ENCODE measurements at places on chromosomes 2 and 18.

- DNase-seq: no peak
Observed at GRCh38 chr2:29325544-29325943, 210.3 kb downstream of the CLIP4 start.

DNA sequence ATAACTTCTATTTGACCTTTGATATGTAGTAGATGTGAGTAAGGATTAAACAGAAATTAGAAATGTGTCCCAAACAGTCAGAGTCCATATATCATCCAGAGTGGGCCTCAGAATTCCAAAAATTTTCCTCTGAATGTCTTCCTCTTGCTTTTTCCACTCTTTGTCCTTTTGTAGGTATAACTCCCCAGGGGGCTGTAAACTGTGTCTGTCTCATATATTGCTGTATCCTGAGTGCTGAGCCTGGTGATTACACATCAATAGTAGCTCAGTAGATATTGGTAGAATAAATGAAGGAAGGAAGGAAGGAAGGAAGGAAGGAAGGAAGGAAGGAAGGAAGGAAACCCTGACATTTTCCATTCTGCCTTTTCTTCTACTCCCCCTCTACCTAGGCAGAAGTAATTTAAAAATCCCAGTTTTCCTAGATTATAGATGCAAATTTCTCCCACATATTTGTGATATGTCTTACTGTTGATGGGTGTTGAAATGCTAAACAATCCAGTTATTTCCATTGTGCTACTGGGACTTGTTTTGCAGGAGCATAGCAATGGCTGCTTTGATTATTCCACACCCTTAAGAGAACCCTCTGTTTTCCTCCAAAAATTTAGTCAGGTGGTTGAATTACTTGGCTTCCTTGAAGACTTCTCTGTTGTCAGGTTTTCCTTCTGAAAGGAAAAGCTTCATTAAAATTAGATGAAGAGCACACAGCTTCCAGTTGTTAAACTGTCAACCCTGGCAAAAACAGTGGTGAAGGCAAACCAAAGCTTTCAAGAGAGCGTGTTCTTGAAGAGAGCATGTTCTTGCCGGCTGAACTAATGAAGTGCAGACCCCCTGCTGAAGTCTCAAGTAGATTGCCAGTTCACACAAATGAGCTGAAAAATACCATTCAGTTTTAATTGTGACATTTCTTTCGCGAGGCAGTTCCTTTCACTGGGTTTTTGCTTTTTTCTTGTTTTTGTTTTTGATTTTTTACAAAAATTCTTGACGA, 147.8 kb downstream of the KCNE4 start:
- no peak for DNase-seq

DNA sequence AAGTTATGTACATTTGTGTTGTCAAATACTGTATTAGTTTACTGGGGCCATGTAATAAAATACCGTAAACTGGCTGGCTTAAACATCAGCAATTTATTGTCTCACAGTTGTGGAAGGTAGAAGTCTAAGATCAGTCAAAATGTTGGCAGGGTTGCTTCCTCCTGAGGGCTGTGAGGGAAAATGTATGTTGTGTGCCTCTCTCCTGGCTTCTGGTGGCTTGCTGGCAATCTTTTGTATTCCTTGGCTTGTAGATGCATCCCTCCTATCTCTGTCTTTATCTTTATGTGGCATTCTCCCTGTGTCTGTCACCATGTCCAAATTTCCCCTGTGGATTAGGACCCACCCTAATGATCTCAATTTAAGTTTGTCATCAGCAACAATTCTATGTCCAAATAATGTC, 37.0 kb upstream of the SLC30A6 start:
- DNase-seq: no peak

GRCh38 chr2:98175811-98176210, 88.8 kb downstream of the VWA3B start:
- DNase-seq: no peak

- DNase-seq: no peak
Observed at GRCh38 chr2:38619458-38620164, 16.9 kb upstream of the HNRNPLL start.

DNA sequence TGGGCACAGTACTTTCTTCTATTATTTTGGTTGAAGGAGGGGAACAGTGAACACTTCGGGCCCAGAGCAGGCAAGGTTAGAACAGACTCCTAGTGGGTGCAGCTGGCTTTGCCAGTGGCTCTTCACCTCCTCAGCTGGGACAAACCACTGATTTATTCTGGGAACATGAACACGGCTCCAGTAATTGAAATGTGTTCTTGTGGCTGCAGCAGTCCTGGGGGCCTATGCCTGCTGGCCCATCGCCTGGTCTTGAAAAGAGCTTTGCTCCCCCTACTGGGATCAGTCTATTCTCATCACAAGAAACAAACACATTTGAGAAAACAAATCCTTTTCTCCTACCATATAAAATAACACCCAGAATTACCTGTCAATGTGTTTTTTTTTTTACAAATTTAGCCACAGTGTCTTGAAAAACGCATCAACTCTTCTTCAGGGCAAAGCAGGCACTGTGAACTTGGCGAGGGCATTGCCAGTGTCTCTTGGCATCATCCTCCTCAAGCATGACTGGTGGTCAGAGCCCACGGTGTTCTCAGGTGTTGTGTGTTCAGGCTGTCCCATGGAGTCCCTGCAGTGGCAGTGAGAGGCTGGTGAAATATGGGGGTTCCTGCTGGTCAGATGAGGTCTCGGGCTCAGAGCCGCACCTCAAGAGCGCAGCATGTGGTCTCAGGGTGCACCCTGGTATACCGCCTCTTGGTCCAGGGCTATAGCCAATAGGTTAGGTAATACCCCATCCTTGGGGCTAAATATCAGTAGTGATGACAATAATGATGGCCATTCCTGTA, 51.3 kb downstream of the RNF144A start:
- DNase-seq: no peak

DNA sequence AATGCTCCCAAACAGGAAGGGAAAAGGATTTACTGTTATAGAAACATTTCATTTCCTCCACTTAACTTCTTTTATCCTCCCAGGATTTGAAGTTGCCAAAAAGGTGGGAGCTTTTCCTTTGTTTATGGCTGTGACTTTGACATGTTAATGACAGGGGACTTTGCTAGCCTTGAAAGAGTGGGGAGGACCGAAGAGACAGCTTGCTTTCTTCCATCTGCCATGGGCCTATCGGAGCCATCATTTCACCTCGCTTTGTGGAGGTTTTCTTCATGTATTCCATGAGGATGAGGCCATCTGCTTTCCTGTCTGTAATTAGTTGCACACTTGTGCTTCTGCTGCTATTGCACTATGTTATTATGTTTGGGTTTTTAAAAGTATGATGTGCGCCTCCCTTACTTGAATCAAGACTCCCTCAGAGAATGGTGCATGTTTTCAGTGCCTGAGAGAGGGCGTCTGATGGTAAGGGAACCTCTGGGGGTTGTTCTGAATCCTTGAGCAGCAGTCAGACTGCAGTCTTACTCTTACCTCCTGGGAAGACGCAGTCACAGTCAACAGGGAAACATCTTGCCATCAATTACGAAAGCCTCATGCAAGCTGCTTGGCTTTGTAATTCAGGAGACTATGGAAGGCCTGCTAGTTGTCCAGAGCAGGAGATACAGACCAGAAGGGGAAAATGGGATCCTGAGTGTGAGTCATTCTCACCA, 173.3 kb upstream of the MGAT5 start:
- no peak for DNase-seq

GRCh38 chr2:8615252-8615575, 66.6 kb upstream of the ID2 start:
- DNase-seq: no peak

- no peak for DNase-seq
Observed at GRCh38 chr2:3309496-3310355, 67.9 kb downstream of the EIPR1 start.

- no peak for DNase-seq
Observed at GRCh38 chr18:63994783-63995399, 25.0 kb downstream of the SERPINB8 start.

DNA sequence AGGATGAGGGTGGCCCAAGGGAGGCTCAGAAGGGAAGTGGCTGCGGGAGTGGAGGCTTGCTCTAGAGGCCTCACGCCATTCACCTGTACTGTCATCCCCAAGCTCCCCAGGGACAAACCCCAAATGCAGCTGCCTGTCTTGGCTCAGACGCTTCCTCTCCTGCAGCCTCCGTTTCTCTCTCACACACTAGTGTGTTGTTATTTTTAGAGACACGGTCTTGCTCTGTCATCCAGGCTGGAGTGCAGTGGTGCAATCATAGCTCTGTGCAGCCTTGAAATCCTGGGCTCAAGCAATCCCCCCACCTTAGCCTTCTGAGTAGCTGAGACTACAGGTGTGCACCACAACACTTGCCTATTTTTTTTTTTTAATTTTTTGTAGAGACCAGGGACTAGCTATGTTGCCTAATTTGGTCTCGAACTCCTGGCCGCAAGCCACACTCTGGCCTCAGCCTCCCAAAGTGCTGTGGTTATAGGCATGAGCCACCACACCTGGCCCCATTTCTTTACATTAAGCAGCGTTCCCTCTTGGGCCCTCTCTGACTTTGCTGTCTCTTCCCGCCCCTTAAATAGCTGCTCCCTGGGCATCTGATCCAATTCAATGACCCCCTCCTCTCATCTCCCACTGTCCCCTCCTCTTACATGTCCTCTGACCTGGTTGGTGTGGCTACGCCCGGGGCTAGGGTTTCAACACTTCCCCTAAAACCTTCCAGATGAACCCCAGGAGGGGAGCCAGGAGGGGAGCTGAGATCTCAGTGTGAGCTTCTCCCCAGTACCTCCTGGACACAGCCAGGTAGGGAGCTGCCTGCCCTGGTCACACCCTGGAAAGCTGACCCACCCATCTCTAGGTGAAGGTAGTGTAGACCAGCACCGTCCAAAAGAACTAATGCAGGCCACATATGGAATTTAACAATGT, 24.0 kb upstream of the LOXHD1 start:
- no peak for DNase-seq

DNA sequence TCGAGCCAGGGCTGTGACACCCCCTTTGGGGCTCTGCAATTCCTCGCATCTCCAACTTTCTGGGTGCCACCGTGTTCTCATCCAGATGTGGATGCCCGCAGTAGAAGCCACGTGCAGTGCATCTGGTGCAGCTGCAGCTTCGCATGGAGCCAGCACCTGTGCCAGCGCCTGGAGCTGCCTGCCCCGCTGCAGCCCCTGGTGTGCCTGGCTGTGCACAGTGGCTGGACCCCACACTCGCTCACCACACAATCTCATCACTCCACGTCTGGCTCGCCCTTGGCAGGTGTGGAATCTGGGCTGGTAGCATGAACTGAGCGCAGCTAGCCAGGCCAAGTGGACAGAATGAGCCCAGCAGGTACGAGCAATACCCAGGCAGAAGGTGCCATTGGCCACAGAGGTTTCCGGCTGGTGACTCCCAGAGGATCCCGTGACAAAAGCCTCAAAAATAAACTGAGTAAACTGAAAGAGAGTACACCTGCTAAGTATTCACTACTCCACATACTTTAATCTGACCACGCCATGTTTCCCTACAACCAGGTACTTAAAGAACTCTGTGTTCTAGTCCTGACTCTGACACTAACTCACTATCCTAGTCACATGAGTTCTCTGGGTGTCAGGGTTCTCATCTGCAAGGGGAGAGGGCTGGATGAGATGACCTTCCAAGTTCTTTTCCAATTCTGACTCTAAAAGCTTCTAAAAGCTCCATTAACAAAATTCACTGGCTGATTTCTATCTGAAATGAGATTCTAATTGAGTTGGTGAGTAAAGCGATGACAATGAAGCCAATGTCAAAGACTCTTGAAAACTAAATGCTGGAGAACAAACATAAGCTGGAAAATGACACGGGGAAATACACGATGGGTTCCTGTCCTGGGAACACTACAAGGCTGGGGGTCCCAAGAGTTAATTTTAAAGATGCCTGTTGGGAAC, 37.1 kb downstream of the RNF152 start:
- no peak for DNase-seq

- no peak for DNase-seq
Observed at GRCh38 chr2:45649462-45649857, 2.0 kb upstream of the PRKCE start.

GRCh38 chr2:136051001-136051724, 65.7 kb upstream of the DARS1 start:
- no peak for DNase-seq

DNA sequence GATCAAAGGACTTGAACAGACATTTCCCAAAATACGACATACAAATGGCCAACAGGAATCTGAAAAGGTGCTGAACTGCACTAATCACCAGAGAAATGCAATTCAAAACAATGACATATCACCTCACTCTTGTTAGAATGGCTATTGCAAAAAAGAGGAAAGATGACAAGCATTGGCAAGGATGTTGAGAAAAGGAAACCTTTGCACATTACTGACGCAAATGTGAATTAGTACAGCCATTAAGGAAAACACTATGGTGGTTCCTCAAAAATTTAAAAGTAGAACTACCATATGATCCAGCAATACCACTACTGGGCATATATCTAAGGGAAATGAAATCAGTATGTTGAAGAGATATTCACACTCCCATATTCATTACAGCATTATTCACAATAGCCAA, 57.7 kb upstream of the ASPRV1 start:
- DNase-seq: no peak

DNA sequence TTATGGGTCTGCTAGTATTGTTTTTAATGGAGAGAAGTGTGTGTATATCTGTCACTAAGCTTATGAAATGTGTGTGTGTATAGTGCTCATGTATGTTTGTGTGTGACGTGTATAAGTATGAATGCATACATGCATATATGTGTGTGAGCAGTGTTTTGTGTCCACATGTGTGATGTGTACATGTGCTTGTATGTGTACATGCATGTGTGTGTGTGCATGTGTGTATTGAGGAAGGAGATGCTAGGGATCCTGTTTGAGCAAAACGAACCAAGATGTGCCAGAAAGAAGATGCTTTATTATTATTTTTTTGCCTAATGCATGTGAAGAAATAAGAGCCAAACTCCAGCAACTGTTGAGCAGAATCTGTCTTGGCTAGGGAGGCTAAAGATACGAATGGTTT, 301.3 kb upstream of the SKOR2 start:
- no peak for DNase-seq

DNA sequence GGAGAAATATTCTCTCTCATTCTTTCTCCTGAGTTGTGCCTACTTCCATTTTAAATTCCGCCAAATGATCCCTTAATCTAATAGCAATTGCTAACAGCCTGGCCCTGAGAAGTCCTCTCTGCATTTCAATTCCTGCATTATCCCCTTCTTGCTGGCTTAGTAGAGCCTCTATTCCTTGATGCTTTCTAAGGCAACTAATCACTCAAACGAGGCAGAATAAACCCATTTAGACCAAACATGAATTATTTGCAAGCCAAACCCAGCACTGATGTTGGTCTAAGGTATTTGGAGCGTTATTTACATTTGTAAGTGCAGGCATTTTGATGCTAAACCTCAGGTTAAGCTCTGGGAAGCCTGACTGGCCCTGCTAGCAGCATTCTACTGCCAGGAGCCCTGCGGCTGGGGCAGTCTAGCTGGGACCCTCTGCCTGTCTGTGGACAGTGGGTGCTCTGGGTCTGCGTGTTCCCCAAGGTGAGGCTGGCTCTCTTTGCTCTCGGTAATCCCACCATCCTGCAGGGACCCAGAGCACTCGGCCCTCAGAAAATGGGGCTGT, 173.1 kb upstream of the HS6ST1 start:
- no peak for DNase-seq

DNA sequence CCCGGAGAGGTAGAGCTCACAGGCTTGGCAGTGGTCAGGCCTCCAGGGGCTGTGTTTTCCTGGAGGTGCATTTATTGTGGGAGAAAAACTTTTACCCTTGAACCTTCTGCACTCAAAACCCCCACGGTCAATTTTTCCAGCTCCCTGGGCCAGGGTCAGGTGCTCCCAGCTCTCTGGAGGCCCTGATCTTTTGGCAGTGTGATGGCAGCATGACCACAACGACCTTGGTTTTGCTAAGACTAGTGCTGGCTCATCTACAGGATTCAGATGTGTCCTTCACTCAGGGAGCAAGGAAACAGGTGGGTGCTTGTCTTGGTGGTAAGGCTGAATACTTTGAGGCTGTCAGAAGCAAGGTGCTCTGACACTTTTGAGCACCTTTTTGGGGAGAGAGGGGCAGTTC, 92.3 kb downstream of the CCDC93 start:
- DNase-seq: no peak

Data from stimulated activated CD8-positive, alpha-beta memory T cell treated with anti-CD3 and anti-CD28 coated beads, Interleukin-15, amount 100 ng/mL, for 24 hours (primary cell).